RWPE1 (cell line): ENCODE measurements at places on chromosomes 3 and 15.

- DNase-seq, result no peak
Measured at GRCh38 chr3:102084704-102085103, 235.4 kb downstream of the NFKBIZ start.

DNA sequence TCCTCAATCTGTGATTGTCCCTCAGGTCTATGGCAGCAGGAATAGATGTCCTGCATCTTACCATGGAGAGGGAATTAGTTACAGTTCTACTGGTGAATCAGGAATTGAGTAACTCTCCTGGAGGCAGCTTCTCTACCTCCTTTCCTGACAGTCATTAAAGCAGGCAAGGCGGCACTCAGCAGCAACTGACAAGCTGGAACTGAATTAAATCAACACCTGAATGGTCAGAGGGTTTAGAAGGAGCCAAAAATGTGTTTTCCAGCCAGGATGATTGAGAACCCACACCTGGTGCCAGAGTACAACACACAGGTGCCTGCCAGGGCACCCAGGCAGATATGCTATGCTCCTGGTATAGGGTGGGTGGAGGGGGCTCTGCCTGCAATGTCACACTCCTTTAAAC, 43.1 kb upstream of the TIPARP start:
- no peak for DNase-seq

GRCh38 chr3:177441276-177441812, 244.1 kb upstream of the TBL1XR1 start:
- DNase-seq, result no peak

DNA sequence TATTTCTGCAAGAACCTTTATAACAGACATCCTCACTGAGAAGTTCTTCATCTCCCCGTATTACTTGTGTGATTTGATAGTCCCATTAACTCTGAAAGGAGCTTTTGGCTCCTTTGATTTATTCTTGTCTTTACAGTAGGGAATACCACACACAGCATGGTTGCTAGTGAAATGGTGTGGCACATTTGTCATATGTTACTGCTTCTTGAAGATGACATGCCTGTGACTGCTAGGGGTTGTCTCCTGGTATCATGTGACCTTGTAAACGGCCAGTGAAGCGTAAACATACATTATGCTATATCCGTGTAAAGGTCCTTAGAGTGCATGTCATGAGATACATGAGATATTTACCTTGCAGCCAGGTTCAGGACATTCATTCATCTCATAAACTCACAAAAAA, 197.9 kb downstream of the RYR3 start:
- DNase-seq, result no peak

- DNase-seq, result no peak
Measured at GRCh38 chr3:47162697-47163168, 1.2 kb downstream of the SETD2 start.

DNA sequence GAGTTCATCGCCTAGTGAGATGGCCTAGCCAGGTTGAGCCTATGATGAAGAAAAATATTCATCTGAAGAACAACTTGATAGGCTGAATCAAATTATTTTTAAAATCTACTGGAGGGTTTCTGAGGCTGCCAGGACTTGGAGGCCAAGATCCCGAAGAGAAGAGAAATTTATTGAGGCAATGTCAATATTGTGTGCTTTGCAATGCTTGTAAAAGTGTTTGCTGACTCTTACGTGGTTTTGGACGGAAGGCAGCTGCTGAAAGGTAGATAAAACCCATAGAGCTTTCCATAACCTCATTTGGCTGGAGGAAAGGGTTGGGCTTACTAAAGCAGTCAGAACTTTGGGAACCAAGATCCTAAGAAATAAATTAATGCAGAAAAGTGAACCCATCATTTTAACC, 361.0 kb upstream of the IL12A start:
- DNase-seq, result no peak

DNA sequence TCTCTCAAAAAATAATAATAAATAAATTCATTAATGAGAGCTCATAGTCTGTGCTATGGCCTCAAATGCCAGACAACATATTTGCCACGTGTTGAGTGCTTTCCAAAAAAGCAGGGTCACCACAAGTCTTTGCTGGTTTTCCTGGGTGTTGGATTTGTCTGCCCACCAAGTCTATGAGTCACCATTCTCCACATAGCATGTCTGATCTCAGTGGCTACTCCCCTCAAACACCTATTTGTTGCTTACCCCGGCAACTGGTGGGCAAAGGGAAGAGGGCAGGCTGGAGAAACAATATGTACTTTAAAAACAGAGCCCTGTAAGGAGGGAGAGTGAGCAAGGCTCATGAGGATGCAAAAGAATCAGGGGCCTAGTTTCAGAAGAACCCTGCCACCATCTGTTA, 120.0 kb upstream of the ARRDC4 start:
- peak; percentile 11 for DNase-seq

GRCh38 chr3:38645076-38645475, 4.4 kb downstream of the SCN5A start:
- DNase-seq, result no peak

- DNase-seq, result no peak
Measured at GRCh38 chr15:93233710-93234109, 144.7 kb upstream of the RGMA start.

- DNase-seq, result no peak
Measured at GRCh38 chr15:90043530-90044010, 42.4 kb downstream of the ZNF710 start.

DNA sequence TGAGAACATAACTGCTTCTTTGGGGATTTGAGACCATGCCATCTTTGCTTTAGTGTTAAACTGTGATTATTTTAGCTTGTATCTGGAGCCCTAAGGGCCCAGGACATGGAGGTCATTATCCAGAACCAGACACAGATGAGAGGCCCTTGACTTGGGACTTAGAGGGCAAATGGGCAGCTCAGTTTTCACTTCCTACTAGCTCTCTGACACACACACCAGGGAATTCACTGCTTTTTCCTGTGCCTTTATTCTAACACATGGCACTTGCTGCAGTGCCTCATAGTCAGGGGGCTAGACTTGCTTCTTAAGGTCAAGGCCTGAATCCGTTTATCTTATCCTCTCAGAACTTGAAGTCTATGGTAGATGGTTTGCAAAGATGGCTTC, 33.3 kb downstream of the AMOTL2 start:
- DNase-seq, result no peak

DNA sequence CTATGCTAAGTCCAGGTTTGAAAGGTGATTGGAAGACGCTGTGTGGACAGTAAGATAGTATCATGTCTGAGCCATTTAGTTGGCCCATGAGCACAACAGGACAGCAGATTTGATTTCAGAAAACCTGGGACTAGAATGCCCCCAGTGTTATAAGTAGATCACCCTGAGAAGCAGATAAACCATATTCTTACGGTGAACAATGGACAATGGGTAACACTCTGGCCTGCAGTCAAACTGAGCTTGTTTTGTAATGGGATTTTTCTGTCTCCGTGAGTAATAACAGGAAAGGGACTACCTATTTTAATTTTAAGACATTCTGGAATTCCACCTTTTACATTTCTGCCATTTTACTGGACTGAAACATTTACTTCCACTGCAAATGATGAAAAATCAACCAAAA, 71.5 kb downstream of the LDHAL6B start:
- no peak for DNase-seq

DNA sequence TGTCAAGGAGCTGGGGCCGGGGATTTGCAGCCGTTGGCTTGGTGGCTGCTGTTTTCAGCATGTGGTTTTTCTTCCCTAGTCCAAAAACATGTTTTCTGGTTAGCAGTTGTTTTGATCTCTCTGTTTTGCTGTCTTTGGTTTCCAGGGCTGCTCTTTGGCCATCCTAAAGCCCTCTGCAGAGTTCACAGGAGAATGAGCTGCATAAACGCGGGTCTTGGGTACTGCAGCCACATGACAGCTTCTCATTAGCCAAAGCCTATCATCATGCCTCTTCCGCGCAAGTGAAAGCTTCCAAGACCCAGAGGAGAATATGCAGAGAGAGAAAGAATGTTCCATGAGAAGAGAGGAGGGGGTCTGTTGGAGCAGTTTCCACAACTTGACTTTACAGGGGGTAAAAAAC, 138.5 kb downstream of the NTRK3 start:
- DNase-seq, result no peak

- DNase-seq, result no peak
Measured at GRCh38 chr15:77144492-77145070, 73.7 kb upstream of the TSPAN3 start.

GRCh38 chr3:1726741-1727140, 371.9 kb upstream of the CNTN4 start:
- no peak for DNase-seq

- DNase-seq, result no peak
Measured at GRCh38 chr15:32919749-32920414, 202.1 kb downstream of the GREM1 start.

DNA sequence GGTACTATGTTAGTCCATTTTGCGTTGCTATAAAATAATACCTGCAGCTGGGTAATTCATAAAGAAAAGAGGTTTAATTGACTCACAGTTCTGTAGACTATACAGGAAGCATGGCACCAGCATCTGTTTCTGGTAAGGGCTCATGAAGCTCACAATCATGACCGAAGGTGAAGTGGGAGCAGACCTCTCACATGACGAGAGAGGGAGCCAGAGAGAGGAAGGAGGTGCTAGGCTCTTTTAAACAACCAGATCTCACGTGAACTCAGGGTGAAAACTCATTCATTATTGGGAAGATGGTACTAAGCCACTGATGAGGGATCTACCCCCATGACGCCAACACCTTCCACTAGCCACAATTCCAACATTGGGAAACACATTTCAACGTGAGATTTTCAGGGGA, 301.7 kb upstream of the MDFIC2 start:
- DNase-seq, result no peak

- no peak for DNase-seq
Measured at GRCh38 chr15:68401496-68402431, 30.2 kb downstream of the ITGA11 start.

- no peak for DNase-seq
Measured at GRCh38 chr15:82530006-82530405, 10.3 kb downstream of the RPS17 start.

GRCh38 chr3:173615661-173616060, 218.1 kb downstream of the NLGN1 start:
- no peak for DNase-seq

DNA sequence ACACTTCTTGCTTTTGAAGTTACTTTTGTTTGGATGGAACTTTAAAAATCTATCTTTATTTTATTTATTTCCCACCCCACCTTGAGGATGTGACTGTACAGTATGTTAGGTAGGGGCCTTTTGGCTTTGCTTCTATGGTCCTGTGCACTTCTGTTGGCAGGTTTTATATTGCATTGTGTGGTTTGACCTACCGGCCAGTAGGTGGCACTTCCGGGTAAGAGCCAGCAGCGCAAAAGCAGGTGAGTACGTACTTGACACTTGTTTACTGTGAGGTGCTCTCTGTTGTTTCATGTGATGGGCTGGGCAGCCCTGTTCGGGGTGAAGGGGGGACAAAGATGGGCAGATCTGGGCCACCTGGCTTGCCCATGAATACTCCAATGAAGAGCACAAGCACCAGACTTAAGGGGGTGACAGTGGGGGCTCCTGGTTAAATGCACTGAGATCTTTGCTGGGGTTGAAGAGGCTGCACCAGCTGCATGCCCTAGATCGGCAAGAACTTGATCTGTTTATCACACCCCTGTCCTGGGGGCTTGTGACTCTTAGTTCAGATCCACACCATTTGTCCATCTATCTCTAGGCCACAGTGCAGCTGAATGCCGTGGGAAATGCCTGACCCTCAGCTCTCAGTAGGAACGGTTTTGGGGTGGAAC, 131.6 kb downstream of the NLGN1 start:
- DNase-seq, result peak; percentile 13

DNA sequence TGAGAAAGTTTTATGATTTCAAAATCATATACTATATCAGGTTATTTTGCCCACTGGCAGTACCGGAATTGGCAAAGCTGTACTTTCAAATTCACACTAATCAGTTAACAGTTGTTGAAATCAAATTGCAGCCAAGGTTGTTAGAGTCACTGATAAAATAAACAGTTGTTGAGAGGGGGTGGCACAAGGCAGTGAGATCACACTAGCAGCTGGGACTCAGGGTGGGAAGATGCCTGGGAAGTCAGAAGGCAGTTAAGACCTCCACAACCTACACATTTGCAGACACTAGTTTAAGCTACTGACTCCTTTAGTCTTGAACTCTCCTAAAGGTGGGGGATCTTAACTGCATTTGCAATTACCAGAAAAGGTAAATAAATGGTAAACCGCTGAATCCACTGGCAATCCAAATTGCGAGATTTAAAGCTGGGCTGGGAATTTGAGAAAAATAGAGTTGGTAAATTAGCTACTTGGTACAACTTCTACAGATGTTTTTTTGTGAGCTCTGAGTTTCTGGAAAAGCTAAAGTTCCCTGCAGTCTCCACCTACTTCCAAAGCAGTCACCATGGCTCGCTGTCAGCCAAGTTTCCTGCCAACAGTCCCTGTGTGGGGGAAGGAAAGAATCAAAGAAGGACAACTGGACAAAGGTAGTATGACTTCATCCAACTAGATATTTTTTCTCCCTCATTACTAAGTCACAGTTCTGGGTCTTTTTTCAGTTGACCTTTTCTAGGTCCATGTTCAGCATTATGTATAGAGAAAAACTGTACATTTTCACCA, 105.7 kb downstream of the ZNF385D start:
- no peak for DNase-seq

DNA sequence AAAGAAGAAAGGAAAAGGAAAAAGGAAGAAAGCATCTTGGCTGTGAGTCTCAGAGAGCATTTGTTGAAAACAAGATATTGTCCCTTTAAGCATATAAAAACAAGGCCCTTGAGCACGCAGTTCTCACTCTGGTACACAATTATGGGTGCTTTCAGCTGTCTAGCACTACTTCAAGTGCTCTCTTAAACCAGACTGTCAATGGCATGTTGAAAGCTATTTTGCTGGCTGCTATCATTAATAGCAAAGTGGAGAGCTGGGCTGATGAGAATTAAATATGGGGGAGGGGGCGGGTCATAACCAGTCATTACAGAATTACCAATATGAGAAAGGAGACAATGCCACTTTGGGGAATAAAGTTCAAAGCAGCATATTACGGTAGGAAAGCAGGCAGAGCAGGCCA, 9.3 kb downstream of the TLE3 start:
- DNase-seq, result no peak

DNA sequence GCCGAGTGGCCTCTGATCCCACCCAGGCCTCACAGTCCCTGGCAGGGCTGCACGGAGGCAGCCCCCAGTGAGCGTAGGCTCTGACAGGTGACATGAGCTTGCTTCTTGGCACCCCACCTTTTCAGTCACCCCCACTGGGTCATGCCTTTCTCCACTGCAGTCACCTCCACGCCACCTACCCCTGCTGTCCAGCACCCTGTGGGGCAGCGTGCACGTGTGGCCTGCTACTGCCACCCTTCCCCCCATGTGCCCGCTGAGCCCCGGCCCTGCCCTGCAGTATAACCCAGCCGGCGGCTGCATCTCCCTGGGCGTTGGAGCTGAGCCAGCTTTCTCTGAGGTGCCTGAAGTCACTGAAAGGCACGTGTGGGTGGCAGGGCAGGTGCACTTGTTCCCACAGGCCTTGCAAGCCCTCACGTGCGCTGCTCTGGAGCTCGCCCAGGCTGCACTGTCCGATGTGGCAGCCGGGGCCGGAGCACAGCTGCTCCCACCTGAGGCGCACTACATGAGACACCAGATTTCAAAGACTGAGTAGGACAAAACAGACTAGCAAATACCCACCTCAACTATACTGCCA, 65.6 kb downstream of the NIPA2 start:
- DNase-seq, result peak; percentile 38
